ENCODE measurements at places on chromosomes 11 and 22.

DNA sequence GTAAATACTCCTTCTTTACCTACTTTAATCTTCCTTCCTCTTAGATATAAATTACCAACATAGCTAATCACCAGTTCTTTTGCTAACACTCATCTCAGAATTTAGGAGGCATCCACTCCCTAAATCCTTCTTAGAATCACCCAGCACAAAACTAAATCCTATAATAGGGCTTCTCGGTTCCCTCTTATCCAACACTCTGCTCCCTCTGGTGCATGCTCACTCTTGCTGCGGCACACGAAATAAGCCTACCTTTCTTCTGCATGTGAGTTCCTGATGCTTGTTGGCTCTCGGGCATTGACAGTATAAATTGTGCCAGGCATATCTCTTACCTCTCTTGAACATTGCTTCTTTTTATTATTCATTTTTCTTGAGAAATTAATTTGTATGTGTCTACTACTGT is 61.0 kb downstream of the OR5AK2 start:
- DNase-seq, result no peak

DNA sequence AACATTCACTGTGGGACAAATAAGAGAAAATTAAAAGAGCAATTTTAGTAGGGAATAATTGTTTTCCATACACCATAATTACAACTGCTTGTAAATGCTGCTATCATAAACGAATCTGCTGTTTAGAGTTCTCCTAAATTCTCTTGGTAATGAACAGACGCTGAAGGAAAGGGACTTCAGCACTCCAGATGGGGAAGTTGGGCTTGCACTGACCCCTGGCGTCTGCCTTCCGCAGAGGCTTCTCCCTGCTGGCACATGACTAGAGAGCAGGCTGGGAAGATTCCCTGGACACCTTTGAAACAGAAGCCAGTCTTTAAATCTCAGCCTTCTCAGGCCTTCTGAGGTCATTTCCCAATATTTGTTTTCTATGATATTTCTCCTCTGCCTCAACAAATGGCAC is 84.1 kb downstream of the NXPE2 start:
- no peak for DNase-seq

DNA sequence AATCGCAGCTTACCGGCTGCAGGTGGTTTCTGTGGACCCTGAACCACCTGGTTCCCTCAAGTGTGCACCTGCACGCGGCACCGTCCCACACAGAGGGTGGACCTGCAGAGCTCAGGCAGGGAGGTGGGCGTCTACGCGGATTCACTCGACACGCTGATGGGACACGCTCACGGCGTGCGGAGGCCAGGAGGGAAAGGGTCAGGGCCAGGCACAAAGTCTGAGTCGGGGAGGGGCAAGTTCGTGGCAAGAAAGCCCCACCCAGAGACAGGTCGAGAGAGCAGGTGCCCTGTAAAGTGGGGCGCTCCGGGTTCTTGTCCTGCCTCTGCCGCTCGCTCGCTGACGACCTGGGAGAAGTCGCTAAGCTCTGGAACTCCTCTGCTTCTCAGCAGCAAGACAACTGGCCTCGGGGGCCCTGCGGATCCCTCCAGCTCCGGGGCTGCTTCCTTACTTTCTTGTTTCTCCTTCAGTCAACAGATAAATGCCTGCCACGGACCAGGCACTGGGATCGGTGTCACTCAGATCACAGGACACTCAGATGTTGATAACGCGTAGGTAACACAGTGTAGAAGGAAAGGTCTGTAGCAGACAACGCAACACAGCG is 72.4 kb upstream of the NUP50 start:
- no peak for DNase-seq

DNA sequence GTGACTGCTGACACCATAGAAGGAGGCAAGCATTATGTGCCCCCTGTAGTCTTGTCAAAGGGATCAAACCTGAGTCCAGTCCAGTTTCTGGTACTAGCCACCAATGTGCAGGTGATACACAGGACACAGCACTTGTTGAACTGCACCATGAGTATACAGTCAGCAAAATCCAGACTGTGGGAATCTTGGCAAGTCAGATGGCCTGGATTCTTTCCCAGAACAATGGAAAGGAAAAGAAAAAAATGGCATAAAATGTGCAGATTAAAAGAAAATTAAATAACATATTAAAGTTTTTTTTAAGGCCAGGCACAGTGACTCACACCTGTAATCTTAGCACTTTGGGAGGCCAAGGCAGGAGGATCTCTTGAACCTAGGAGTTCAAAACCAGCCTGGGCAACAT is 16.8 kb downstream of the CRY2 start:
- DNase-seq, result no peak

- no peak for DNase-seq
Measured at GRCh38 chr11:113142508-113142907, 171.9 kb upstream of the TTC12 start.

DNA sequence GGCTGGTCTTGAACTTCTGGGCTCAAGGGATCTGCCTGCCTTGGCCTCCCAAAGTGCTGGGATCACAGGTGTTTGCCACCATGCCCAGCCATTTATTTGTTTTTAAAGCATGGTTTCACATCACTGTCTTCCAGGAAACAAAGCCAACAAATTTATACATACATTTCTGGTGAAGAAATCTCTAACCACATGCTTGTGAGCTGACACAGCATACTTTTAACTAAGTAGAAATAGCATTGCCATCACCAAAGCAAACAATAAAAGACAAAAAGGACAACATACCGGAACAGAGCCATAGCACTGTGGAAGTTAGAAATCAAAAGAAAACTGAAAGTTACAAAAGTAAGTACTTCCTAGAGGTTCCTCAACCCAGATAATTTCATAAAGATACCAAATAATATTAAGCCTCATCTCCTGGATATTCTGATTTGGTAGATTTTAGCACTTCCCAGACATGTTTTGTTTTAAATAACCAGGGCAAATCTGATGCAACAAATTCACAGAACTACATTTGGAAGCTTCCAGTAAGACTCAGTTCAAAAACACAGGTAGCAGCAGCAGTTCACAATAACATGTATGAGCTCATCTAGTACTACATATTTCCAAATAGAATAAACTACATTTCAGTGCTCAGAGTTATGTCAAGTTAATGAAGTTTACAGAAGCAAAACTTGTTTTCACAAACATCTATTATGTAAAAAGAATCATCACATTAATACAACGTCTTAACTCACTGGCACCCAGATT is 70.6 kb downstream of the RRAS2 start:
- no peak for DNase-seq

GRCh38 chr11:1450344-1450875 is 36.2 kb downstream of the MOB2 start:
- no peak for DNase-seq
